ENCODE measurements at places on chromosomes 5 and 9.

DNA sequence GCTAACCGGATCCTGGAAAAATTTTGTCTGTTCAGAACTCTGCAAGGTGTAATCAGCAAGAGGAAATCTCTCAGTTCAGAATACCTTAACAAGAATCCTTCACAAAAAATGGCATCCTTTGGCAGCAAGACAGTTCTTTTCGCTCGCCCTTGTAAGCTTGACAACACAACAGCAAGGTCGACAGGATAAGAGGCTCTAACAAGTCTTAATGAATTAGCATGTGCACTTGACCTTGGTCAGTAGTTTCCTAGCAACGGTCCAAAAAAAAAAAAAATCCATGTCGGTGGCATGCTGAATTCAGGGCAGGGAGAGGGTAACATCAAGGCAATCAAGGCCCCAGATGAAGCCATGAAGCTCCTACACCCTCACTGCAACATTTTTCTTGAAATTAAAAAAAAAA lies 172.8 kb downstream of the APBA1 start:
- DNase-seq, result no peak

DNA sequence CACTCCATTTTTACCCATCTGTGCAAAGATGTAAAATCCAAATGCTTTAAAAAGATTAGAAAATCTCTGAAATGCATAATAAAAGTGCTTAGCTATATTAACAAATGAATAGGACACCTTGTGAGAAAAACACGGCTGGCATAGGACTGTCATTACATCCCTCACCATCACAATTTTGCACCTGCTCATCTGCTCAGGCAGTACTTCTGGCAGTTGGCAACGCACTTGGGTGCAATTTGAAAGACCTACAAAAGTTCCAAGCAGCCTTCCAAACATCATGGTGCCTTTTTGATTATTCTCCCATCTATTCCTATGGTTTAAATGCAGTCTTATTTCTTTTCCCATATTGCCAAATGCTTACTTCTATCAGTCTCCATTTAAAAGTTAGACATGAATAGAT lies 501.8 kb downstream of the ENC1 start:
- DNase-seq, result no peak

GRCh38 chr5:67168069-67168468 lies 28.5 kb downstream of the CD180 start:
- DNase-seq, result no peak

DNA sequence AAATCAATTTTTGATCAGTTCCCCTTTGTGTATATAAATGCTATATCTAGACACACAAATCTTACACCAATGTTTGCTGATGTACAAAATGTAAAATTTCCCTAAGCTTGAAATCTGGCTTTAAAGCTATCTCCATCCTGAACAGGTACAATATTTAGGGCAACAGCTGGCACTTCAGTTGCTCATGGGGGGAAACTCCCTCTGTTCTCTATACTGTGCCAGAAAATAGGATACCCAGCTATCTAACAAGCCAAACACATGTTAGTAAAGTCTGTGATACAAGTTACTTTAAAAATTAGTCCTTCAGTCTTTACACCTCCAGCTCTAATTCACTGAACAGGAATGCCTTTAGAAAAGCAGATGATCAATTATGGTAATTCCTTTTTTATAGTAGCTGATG lies 191.8 kb downstream of the SLF1 start:
- DNase-seq, result no peak

GRCh38 chr5:108028883-108029282 lies 353.0 kb downstream of the FBXL17 start:
- no peak for DNase-seq

- no peak for DNase-seq
Measured at GRCh38 chr9:7320841-7321240, 478.7 kb downstream of the DMAC1 start.

GRCh38 chr5:37926732-37927131 lies 86.9 kb upstream of the GDNF start:
- no peak for DNase-seq

DNA sequence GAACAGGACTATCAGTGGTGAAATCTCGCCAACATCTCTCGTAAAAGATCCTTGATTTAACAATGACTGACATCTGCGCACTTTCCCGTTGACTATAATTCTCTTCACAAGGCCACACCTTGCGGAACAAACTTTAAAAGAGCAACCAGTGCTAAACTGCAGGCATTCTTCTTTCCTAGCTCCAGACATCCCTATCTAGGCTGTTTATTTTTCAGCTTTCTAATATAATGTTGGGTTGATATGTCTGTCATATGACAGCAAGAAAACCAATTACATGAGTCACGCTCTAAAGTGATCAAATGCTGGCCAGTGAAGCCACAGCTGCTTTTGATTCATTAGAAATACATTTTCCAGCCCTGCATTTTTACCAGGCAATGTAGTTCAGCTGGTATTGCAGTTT lies 162.5 kb downstream of the ELAVL2 start:
- no peak for DNase-seq

- DNase-seq, result no peak
Measured at GRCh38 chr9:93555370-93555769, 21.0 kb upstream of the PHF2 start.

- DNase-seq, result no peak
Measured at GRCh38 chr9:126050605-126050990, 276.0 kb upstream of the MVB12B start.

GRCh38 chr9:116608064-116608463 lies 79.0 kb upstream of the TRIM32 start:
- no peak for DNase-seq

DNA sequence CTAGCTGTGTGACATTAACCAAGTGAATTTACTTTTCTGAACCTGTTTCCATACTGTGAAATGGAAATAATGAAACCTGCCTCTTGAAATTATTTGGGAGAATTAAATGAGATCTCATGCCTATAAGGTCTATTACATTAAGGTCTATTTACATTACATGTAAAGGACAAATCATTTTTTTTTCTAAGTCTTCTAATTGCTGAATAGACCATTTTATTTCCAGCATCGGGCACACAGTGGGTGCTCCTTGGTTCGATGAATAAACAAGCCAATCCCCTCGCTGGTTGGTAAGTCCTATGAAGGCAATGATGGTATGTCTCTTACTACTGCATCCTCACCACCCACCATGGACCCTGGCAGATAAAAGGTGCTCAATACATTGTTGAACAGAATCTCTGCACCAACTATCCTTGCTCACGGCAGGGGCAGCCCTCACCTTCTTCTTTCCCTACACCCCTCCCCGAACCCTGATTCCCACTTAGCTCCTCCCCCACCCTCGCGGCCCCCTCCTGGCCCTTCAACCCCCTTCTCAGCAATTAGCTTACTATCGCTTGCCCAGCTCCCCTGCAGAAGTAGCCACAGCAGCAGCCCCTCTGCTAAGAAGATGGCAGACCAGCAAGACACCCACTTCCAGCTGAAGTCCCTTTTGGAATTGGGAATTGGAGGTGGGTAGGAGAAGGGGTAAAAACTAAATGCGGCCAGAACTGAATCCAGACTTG lies 3.0 kb downstream of the PCDH1 start:
- no peak for DNase-seq

DNA sequence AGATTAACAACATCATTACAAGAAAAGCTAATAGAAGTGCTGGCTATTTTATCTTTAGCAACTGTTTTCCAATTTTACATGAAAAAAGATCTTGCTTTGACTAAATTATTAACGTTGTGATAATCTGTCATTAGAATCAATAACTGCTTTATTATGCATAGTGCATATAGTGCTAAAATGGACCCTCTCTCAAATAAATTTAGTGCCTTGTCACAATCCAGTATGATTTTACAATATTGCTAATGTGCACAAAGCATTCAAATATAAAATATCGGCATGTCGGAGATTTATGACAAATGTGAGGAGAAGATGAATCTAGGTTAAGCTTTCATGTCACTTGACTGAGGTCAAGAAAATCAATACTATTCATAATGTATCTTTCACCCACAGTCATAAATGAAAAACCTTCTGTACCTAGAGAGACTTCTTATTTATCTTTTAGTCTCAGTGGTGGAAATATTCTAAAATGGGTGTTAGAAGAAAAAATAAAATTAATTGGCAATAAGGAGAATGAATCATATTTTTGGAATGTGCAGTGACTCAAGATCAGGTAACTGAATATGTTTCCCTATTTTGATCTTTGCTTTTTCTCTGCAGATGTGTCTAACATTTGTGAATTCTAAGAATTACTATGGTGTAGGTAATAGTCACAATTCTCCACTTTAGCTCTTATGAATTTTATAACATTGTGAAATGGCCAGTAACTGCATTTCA lies 672.9 kb upstream of the GRAMD2B start:
- DNase-seq, result no peak

GRCh38 chr5:113193311-113193978 lies 216.8 kb downstream of the DCP2 start:
- DNase-seq, result no peak

DNA sequence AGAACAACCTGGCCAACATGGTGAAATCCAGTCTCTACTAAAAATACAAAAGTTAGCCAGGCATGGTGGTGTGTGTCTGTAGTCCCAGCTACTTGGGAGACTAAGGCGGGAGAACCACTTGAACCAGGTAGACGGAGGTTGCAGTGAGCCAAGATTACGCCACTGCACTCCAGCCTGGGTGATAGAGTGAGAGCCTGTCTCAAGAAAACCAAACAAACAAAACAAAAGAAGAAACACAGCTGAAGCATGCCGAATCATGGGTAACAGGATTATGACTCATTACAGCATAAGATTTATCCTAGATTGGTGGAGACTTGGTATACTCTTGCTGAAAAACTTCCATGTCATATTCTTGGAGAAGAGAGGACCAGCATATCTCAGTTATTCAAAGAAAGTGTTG lies 236.7 kb upstream of the CCNH start:
- no peak for DNase-seq

- no peak for DNase-seq
Measured at GRCh38 chr9:104092875-104093600, 1.1 kb upstream of the SMC2 start.

- no peak for DNase-seq
Measured at GRCh38 chr9:88215196-88216125, 77.2 kb upstream of the SPATA31C2 start.

GRCh38 chr5:132663771-132664695 lies 6.1 kb downstream of the IL13 start:
- no peak for DNase-seq

DNA sequence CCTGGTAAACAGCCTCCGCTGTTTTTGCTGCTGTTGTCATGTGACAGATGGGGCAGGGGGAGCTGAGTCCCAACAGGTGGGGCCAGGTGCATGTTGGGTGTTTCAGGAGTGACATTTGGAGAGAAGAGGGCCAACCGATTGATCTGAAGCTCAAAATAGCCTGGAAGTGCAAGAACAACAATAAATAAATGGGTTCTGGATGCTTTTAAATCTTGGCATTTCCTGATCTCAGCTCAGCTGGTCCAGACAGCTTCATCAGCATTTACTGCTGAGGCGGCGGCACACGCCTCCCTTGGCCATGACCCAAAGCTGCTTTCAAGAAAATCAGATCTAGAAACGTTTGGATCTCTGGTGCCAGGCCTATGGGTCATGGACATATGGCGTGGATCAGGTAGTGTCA lies 70.5 kb downstream of the PPARGC1B start:
- no peak for DNase-seq

- DNase-seq, result no peak
Measured at GRCh38 chr9:18073002-18073401, 401.0 kb upstream of the ADAMTSL1 start.

DNA sequence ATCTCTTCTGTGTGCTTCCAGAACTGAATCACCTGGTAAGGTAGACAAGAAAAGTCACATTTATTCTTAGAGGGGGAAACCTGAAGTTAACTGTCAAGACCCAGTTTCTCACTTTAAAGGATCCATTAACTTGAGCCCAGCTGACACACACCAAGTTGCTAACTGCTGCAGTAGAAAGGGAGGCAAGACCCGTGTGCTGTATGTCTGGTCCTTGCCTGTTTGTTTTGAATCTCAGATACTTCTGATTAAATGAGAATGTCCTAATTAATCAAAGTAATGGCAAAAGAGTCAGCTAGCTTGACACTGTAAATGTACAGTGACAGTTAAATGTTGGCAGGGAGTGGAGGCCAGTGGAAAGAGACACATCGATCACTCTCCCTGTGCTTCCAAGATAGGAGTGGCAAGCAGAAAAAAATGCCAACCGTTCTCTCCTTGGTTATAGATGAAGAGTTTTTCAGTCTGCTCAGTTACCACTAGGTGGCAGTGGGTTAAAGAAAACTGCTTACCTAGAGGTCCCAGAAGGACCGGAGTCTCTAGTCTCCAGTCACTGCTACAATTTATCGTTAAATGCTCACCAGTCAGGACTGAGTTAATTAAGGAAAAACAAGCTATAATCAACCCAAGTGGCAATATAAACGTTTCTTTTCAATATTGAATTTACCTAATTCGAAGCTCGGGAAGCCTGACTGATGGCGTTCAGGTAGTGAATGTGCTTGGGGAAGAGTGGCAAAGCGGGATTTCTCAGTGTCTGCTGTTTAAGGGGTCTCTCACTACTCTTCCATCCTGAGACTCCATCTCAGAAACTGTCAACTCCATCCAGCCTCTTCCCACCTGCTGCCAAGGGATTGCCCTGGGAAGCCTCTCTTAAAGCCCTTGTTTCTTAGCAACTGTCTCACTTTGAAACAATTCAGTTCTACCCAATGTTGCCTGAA lies 18.4 kb downstream of the LSM11 start:
- no peak for DNase-seq

DNA sequence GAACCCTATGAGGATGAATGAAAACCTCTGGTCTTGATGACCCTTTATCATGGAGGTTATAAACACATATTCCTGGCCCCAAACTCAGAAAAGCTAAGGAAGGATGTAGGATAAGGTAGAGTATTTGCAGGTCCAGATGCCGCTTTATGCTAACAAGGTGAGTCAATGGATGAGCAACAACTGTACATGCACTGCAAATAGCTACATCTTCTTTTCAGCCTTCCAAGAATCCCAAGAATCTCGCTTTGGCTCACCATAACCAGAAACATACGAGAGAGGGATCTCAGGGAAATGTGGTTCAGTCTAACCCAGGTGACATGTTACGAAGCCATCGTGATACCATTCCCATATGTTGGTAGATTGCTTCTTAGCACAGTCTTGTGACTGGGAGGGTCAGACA lies 152.3 kb upstream of the ANKH start:
- DNase-seq, result no peak

- DNase-seq, result no peak
Measured at GRCh38 chr5:139605887-139606286, 42.3 kb upstream of the CXXC5 start.

- no peak for DNase-seq
Measured at GRCh38 chr9:8329561-8330283, 530.1 kb upstream of the DMAC1 start.

- DNase-seq, result no peak
Measured at GRCh38 chr5:65359981-65360380, 121.7 kb downstream of the ADAMTS6 start.

- no peak for DNase-seq
Measured at GRCh38 chr5:84585218-84585617, 200.5 kb upstream of the EDIL3 start.
